ENCODE measurements at places on chromosomes 11 and 22.
A peak's percentile ranks its signal among the peaks of the same experiment; 100 is the strongest.

DNA sequence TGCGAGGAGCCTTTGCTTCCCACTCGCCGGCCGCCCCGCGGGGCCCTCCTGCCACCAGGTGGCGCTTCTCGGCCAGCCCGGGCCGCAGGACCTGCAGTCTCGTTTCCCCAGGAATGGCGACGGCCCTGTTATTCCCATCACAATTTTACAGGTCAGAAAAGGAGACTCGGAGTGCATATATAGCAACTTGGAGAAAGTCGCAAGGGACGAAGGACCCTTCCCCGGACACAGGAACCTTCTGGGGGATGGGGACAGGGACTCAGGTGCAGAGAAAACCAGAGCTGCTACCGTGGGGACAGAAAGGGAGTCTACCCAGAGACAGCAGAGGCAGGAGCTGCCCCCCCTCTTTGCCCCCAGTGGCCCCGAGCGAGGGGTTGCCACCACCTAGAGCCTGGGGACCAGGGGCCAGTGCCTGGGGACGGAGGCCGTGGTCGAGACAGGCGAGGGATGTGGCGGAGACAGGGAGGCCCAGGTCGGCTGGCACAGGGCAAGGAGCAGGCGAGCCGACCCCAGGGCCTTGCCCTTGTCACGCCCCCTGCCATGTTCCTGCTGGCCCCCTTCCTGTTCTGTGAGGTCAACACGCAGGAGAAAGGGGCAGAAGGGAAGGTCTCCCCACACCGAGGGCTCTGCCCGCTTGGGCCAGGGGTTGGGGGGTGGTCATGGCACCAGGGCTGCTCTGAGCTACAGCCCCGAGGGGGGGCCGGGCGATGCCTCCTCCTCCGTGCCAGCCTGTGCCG is 3.5 kb upstream of the KRTAP5-6 start:
- DNase-seq: peak; percentile 96

DNA sequence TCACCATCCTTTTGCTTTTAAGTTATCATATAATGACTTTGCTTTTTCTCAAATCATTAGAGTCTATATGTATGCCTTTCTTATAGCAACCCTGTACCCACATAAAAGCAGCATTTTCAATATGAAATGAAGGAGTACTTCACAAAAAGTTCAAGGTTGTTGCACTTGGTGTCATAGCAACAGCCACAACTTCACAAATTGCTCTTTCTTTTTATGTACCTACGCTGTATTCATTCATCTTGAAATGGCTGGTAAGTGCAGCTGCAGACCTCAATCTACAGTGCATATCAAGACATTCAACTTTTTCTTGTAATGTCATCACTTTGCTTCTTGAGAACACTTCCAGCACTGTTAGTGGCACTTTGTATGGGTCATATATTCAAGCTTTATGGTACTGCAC is 18.6 kb downstream of the CWC15 start:
- no peak for DNase-seq

DNA sequence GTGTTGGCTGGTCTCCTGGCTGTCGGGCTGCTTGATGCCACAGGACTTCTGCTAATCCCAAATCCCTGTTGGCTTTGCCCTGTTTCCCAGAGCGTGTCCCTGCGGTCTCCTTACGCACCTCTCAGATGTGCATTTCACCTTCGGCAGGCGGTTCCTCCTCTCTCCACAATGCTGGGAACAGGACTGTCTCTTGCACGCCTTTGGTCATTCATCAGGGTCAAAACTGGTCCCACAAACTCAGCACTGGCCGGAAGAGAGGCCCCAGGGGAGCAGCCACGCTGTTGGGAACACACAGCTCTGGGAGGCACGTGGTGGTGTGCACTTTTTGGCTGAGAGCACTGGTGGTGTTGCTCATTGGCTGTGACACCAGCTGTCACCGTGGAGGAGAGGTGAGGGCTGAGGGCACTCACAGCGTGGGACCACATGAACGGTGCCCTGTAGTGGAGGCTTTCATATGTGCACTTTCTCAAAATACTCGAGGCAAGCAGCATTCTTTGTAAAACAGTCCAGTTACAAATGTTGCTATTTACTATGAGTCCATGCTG is 15.3 kb upstream of the TRMU start:
- no peak for DNase-seq

GRCh38 chr11:112999520-112999919 is 38.3 kb downstream of the NCAM1 start:
- DNase-seq: no peak

DNA sequence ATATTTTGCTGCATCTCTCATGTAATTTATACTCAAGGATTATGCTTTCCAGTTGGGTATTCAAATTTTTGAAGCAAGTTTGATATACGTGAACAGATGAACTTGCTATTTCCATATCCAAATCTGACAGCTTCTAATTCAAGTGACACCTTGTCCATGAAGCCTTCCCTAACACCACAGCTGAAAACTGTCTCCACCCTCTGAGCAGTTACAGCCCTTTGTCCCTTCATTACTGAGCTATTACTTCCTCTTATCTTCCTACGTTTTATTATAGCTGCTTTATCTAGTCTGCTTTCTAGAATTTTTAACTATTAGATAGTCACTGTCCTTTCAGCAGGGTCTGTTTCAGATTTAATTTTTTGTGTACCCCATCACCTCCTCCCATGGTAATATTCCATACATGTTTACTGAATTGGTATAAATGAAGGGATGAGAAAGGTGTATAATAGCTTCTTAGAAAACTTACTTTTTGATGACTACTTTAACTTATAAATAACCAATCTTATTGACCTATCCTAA is 13.3 kb upstream of the PRSS23 start:
- DNase-seq: no peak
